Activated CD4-positive, alpha-beta T cell treated with anti-CD3 and anti-CD28 coated beads for 4 hours (primary cell): ENCODE measurements at places on chromosomes 1 and 21.

DNA sequence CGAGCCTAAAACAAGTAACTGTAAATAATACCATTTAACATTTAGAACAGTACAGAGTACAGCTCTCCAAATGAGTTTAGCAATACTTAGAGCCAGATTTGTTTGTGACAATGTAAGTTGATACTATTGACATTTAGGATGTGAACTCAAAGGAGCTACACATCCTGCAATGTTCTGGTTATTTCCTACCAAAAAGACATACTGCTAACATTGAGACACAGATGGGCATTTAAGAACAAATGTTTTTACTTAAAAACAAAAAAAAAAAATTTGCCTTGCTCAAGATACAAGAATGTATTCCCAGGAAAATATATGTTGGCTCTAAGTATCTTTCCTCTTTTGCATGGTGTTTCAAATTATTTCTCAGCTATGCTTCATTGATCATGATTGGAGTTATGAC is 1464.8 kb upstream of the PRMT6 start:
- no peak for DNase-seq

DNA sequence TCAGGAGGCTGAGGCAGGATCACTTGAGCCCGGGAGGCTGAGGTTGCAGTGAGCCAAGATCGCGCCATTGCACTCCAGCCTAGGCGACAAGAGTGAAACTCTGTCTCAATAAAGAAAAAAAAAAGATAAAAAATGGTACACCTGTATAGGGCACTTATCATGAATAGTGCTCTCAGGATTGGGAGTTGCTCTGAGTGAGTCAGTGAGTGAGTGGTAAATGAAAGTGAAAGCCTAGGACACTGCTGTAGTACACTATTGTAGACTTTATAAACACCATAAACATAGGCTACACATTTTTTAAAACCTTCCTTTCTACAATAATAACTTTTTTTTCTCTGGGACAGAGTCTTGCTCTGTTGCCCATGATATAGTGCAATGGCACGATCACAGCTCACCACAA is 16.8 kb downstream of the PHTF1 start:
- DNase-seq, result no peak

- DNase-seq, result no peak
Measured at GRCh38 chr1:8740034-8740449, 77.4 kb downstream of the RERE start.

DNA sequence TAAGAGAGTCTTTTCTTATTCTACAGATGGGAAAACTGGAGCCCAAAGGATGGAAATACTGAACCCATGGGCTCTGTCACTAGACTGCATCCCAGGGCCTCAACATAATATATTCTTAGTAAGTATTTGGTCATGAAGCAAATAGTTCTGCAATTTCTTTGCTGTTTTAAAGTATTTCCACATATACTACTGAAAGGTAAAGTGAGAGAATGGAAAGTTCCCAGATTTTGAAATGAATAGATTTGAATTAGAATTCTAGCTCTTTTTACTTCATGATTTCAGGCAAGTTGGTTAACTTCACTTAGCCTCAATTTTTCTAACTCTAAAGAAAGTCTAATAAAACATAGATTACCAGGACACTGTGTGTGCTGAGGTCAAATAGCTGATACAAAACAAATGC is 95.6 kb upstream of the FGGY start:
- no peak for DNase-seq

DNA sequence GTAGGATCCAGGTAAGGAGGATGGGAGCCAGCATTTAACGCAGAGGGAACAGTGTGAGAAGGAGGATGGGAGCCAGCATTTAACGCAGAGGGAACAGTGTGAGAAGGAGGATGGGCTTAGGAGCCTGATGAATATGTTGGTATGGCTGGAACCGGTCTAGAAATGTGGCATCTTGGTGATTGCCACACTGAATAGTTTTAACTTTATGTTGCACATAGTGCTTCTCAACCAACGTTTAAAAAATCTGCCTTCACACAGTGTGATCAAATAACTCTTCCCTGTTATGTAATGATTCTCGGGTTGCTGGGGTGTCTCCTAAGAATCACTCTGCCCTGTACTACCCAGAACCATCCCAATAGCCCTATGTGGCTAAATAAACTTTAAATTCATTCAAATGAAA is 146.9 kb upstream of the DUSP10 start:
- no peak for DNase-seq

DNA sequence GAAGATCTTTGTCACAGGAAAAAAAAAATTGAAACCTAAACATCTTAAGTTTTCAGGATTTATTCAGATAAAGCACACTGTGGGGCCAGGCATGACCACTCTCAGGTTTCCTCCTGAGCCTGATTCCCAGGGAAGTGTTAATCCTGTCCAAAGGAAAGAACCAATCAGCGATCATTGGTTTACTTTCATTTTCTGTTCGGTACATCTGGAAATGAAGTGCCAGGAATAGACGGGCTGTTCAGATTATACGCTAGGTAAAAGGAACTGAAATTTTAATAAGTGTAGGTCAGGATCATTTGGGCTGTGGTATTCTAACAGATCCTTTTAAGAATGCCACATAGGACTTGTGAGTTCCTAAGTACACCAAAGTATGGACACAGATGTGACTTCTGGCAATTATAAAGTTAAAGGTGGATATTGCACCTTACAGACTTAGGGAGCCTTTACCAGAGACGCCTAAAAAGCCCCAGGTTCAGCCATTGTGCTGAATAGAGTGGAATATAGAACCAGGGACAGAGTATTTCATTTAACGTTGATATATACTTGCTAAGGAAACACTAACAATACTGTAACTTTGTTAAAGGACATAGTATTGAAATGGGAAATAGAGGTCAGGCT is 9.3 kb upstream of the CACYBP start:
- DNase-seq, result no peak

DNA sequence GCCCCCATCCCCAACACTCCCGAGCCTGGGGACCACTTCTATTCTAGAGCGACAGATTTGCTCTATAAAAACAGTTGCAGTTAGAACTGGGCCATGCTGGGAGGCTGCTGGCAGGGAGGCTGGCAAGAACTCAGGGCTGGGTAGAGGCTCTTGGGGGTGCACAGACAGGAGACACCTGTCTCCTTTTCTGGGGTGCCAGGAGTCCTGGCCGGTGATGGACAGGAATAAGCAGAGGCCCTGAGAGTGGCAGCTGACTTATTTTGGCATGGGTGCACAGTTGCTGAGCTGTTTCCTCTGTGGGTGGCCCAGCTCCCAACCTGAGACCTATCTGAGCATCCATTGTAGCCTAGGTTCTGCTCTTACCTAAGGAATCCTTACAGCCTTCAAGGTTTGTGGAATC is 39.2 kb upstream of the TMPRSS2 start:
- no peak for DNase-seq

DNA sequence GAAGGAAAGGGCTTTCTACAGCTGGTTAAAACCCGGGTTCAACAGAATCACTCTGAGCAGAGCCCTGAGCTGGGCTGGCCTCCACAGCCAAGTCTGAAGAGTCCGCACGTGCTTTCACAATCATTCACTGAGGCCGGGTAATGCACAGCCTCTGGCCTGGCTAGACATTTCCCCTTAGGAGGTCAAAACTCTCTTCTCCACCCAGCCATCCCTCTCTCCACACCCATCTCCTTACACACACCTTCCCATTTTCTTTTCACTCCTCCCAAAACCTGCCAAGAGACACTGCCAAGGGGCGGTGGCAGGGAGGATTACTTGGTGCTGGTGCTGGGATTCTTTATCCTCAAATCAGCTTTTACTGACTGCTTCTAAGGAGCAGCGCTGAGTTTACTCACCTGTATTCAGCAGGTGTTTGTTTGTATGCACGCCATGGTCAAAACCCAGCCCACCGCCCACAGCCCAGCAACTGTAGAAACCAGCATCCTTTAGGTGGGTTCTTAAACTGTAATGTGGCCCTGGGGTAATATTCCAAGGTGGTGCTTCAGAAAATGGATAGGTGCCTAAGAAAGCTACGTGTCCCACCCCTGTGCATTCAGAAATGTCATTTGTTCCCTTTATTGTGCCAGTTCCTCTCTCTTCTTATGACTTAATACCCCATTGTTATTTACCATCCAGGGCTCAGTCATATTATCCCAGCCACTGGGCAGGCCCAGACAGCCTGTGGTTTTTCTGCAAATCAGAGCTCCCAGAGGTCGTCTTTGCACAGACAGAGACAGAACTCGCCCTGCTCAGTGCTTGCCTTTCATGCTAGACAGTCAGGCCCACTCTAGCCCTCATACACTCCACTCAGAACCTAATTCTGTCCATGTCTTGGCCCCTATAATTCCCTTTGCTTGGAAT is 80.2 kb downstream of the ADSS2 start:
- no peak for DNase-seq

DNA sequence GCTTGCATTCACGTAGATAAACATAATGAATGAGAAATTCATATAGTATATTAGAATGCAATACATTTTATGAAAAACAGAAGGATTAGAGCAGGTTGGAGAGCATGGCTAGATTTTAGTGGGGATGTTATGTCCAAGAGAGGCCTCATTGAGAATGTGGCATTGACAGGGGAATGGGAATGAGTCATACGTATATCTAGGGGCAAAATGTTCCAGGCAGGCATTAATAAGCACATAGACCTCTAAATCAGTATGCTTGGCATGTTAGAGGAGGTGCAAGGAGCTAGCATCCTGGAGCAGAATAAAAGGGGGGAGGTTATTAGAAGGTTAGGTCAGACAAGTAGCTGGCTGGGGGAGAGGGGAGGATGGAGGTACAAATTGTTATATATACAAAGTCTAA is 93.0 kb downstream of the USH2A start:
- DNase-seq, result no peak

GRCh38 chr1:53644496-53644895 is 94.5 kb downstream of the GLIS1 start:
- DNase-seq, result no peak

GRCh38 chr1:15106608-15107007 is 46.9 kb upstream of the TMEM51 start:
- no peak for DNase-seq

GRCh38 chr1:33036051-33036525 is 595 bp downstream of the AK2 start:
- no peak for DNase-seq

- no peak for DNase-seq
Measured at GRCh38 chr1:40750451-40750908, 33.1 kb upstream of the KCNQ4 start.

DNA sequence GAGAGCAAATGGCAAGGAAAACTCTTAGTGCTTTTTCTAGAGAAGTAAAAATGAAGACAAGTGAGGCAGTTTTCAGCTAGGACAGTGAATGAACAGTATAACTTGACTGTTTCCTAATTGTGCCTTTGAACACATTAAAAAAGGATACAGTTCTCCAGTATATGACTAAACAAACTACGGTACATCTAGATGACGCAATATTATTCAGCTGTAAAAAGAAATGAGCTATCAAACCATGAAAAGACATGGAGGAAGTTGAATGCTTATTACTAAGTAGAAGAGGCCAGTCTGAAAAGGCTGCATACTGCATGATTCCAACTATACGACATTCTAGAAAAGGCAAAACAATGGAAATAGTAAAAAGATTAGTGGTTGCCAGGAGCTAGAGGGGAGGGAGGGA is 206.3 kb downstream of the SIPA1L2 start:
- no peak for DNase-seq

DNA sequence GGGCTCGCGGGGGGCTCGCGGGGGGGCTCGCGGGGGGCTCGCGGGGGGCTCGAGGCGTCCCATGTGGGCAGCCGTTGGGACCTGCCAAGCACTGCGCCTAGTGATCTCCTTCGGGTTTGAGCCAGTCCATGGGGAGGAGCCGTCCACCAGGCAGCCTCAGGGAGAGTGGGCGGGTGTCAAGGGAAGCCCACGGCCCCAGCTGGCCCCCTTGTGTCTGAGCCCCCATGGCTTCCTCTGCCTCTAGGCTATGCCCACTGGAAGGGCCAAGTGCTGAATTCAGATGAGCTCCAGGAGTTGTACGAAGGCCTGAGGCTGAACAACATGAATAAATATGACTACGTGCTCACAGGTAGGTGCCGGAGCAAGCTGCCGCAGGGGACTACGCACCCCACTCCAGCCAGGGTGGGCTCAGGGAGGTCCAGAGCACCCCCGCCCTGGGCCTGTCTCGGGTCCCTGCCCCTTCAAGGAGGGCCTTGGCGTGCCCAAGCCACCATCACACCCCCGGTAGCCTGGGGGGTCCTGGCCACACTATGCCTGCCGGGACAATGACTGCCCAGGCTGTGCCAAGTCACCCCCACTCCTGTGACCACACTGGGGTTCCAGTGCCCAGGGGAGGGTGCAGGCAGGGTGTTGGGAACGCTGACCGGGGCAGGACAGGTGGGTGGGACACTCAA is 22.6 kb downstream of the PDXK start:
- no peak for DNase-seq

GRCh38 chr1:153531638-153532037 is 4.2 kb downstream of the S100A6 start:
- no peak for DNase-seq

- no peak for DNase-seq
Measured at GRCh38 chr1:187509091-187509490, 680.3 kb downstream of the PLA2G4A start.

DNA sequence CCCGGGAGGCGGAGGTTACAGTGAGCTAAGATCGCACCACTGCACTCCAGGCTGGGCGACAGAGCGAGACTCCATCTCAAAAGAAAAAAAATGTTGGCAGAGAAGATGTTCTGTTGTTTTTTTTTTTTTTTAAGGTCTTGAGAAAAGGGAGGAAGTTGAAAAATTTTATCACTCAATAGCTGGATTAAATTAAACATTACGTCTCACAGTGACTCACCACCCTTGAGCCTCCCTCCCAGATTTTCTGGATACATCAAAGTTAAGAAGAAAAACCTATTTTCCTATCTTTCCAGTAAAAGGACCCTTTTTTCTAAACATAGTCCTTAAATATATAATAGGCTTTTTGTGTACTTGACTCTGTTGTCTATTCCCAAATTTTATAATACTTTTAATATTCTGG is 35.5 kb downstream of the IFNAR1 start:
- no peak for DNase-seq

DNA sequence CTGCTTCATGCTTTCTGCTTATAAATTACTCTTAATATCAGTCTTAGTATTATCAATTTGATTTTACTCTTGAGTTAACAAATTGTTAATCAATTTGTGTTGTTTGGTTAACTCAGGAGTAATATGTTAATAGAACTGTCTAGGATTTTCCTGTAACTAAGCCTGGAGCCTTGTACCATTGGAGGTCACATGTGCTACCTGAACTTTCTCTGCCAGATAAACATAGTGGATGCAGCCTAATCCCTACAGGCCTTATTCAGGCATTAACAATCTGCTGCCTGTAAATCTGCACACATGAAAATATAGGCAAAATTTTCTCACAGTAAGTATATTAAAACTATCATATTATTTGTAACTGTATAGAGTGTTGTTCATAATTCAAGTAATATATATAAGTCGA is 47.1 kb upstream of the TMPRSS2 start:
- no peak for DNase-seq

GRCh38 chr1:151721788-151722510 is 627 bp downstream of the RIIAD1 start:
- DNase-seq, result no peak

GRCh38 chr1:193707271-193708021 is 521.0 kb upstream of the B3GALT2 start:
- no peak for DNase-seq

- DNase-seq, result no peak
Measured at GRCh38 chr1:156898161-156898566, 4.6 kb downstream of the PEAR1 start.
